ENCODE measurements at places on chromosomes 16 and 17.

DNA sequence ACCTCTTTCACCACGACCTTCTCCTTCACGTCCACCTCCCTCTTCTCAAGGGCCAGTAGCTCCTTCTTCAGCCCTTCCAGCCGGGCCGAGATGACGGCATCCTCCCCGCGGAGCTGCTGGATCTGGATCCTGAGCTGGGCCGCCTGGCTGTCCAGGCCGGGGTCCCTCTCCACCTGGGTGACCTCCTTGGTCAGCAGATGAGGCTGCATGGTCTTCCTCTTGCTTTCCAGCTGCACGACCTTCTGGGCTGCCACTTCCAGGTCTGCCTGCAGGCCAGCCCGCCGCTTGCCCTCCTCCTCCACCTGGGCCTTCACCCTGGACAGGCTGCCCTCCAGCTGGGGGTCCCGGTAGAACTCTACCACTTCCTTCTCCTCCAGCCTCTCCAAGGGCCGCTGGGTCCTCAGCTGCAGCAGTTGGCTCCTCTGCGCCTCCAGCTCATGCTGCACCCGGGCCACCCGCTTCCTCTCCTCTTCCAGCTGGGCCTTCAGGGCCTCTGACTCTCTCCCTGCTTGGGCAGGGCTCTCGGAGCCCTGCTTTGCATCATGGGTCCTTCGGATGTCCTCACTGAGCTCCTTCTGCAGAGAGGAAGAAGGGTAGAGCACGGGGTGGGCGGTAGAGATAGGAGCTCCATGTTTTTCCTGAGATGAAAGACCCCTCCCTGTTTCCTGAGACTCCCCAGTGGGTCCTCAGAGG, 9.5 kb downstream of the CDK3 start:
- DNase-seq: no peak

GRCh38 chr16:77063676-77064016, 127.3 kb upstream of the MON1B start:
- DNase-seq: no peak

GRCh38 chr17:67194134-67194533, 50.9 kb downstream of the HELZ start:
- DNase-seq: peak; percentile 60

DNA sequence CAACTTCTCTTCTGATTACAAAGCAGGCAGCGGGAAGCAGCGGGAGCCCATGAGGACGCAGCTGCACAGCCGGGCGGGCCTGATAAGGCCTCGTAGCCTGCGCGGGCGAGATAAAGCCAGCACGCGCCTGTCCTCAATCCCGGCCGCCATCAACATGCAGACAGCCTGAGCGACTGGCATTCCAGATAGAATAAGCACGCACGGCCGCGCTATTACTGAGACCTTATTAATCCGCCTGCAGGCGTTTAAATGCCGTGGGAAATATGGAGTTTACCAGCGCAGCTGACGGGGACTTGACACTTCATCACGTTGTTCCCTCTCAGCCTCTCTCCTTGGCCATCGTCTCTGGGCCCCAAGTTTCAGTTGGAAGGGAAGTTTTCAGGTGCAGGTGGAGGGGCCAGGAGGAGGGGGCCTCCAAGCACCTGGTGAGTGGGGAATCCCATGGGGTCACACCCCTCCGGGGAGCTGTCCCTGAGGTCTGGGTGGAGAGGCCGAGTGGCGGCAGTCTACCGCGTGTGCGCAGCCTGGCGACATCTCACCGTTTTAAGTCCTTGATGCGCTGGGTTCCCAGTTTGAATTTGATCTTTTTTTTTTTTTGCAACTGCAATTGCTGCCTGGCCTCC, 27.3 kb upstream of the CBFA2T3 start:
- no peak for DNase-seq

- DNase-seq: peak; percentile 48
Measured at GRCh38 chr17:49494986-49495841, at the start of gene NGFR. TSS of gene NGFR (plus strand) at chr17:49495293. CDS start at chr17:49495418, 125 bp downstream.

DNA sequence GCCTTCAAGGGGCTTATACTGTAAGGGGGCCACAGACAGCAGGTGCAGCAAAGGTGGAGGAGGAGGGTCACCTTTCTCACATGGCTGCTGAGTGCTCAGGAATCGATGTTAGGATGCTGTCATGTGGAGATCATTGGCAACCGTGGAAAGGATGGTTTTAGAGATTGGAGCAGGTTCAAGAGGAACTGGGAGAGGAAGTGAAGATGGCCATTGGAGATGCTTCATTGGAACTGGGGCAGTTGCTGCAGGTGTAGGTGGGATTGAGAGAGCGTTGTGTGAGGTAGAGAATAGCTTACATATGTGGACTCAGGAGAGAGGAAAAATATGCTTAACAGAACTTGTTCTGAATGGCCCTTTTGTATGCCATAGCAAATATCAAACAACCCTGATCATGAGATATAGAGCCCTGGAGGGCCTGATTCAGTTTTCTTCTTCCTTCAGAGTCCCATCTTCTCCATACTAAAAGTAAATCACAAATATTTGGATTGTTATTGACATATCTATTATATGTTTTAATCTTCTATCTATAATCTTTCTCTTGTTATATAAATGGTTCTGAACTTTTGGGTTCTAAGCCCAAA, 40.8 kb downstream of the LDHD start:
- DNase-seq: no peak
